Islet precursor cell (in vitro differentiated cells): ENCODE measurements at places on chromosomes 2 and 18.

DNA sequence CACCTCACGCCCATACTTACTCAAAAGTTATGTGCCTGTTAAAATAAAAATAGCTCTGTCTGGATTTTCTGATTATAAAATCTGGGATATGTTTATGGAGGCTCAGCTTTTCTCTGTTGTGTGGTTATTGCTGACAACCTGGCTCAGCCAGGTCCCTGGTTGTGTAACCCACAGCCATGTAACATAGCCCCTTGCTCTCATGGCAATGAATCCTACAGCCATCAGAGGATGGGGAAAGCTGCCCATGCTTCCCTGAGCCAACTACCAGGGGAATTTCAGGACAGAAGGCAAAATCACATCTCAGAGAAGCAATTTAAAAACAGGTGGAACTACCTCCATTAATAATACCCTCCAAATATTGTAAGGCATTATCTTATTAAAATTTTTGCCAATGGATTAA lies 29.7 kb downstream of the ST8SIA5 start:
- no peak for DNase-seq

DNA sequence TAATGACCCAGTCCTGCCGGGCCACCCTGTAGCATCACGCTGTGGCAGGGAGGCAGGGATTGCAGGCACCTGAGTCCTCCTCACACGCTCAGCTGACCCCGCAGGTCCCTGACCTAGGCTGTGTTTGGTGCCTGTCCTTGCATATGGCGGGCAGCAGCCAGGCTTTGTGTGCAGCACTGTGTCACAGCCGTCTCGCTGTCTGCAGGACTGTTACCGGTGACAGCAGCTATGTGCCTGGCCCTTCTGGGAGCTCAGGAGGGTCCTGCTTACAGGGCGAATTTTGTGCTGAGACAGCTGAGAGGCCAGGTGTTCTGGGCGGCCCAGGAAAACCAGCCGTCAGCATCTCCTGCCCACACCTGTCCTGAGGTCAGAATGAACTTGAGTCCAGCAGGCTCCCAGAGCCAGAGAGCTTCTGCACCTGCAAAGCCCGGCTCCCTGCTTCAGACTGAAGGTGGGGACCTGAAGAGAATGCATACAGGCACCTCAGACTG lies 10.4 kb upstream of the ARID5A start:
- DNase-seq: no peak

- DNase-seq: no peak
Observed at GRCh38 chr18:34650121-34650545, 60.0 kb upstream of the DTNA start.

DNA sequence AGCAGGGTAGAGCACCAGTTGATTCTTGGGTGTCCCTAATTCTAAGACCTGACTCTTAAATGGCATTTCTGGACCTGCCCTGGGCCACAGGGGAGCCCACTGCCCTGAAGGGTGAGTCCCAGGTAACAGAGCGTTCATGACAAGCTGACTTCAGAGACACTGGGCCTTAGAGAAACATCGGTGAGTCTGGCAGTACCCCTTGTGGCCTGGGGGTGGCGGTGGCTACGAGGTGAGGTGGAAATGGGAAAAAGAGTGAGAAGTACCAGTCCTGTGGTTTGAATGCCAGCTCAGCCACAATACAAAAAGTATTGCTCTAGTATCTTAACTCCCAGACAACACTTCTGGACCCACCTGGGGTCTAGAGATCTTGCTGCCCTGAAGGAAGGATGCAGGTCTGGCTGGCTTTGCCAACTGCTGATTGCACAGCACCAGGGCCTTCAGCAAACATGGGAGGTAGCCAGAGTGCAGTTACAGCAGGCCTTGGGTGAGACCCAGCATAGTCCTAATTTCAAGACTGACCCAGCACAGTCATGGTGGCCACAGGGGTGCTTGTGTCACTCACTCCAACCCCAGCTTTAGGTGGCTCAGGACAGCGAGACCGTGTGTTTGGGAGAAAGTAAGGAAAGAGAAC lies 44.5 kb downstream of the USP34 start:
- peak; percentile 89 for DNase-seq

DNA sequence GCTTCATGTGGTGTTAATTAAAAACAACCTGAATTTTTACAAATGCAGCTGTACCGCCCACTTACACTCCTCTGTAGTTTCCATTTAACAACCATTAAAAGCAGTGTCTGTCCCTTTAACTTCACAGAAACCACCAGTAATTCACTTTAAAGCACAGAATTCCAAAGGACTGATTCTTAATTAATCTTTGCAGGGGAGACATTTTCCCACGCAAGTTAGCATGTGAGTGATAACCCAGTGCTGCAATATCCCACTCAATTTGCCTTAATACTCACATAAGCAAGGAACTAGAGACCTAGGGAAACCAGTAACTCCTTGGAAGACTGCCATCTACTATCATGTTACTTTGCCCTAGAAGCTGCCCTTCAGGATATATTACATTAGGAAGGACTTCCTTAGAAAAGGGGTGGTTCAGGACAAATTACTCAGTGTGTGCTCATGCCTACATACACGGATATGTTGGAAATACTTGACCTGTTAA lies 102.3 kb downstream of the OSR1 start:
- no peak for DNase-seq

DNA sequence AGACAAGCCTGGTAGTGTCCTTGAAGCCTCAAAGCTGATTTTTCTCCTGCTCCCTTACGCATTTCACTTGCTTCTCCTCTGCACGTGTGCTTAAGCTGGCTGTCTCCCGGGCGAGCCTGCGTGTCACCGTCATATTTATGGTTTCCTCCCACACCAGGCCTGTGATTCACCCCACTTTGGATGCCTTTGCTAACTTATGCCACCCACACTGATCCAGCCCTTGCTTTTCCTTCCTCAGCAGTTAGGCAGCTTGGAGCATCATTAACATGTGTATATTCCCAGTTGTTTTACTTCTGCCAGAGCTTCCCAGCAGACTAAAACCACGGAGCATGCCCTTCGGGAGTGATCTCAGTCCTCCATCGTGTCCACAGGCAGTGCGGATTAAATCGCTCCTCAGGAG lies 2.2 kb downstream of the ST3GAL5 start:
- peak; percentile 77 for DNase-seq

GRCh38 chr18:49461602-49461977 lies 1.1 kb upstream of the DYM start:
- no peak for DNase-seq

- no peak for DNase-seq
Observed at GRCh38 chr2:237125967-237126366, 40.3 kb downstream of the COPS8 start.
